ENCODE measurements at places on chromosomes 2 and 18.

GRCh38 chr2:191202209-191202721 is 42.9 kb upstream of the MYO1B start:
- no peak for DNase-seq

- DNase-seq, result no peak
These were observed 1026.7 kb upstream of the ACVR2A start for GRCh38 chr2:146818122-146818521.

- DNase-seq, result no peak
These were observed 273.1 kb downstream of the NAPG start for GRCh38 chr18:10798727-10799550.

DNA sequence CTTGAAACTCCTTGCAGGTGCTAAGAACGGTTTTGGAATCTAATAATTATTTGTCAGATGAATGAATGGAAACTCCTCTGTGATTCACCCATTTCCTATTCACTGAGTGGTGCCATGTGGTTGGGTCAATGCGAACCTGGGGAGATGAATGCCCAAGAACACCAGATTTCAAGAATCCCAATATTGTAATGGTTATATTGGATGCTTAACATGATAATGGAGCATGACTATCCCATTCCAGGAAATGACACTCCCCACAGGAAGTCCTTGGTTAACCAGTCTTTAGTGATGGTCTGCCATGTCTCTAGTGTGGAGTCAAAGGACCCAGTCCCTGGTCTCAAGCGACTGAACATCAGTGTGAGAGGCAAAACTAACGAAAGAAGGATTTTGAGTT is 67.9 kb upstream of the ST3GAL5 start:
- no peak for DNase-seq

DNA sequence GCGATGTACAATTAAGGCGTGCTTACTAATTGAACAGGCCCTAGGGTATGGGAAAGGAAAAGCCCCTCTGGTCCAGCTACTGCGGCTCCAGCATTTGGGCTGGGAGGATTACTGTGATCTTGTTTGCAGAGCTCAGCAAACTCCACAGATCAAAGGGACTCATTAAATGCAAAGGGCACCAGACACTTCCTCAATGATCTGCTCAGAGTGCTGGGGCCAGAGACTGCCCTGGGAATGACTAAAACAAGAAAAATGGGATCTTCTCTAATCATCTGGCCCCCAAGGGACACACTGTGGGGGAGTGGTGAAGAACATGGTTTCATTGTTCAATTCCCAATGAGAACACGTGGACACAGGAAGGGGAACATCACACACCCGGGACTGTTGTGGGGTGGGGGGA is 85.0 kb downstream of the MARCHF4 start:
- DNase-seq, result no peak

DNA sequence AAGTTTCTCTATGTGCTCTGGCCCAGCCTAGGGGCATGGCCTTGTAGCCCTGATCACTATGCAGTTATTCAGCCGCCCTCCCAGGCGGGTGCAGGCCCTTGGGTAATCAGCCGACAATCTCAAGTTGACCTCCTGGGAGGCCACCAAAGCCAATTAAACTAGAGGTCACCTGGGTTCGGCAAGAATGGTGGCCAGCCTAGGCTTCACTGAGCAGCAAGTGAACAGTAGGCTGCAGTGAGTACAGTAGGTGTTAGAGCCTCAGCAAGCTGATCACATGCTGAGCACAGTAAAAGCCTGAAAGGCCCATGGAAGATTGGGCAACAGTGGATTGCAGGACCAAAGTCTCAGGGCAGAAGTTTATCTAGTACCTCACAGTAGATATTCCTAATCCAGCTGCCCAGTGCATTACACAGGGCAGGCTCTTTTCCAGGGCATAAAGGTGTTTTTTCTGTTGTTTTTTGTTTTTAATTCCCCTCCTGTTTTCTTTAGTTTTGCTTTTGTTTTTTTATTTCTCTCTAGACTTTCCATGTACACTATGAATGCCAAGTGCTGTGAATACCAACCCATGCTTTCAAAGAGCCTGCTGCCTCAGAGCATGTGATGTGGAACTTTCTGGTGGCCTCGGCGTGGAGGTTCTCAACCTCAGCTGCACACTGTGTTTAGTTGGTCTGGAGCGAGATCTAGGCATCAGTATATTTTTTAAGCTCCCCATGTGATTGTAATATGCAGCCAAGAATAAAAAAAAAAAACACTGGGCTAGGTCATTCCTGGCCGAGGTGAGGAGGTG is 55.9 kb upstream of the ATL2 start:
- no peak for DNase-seq

DNA sequence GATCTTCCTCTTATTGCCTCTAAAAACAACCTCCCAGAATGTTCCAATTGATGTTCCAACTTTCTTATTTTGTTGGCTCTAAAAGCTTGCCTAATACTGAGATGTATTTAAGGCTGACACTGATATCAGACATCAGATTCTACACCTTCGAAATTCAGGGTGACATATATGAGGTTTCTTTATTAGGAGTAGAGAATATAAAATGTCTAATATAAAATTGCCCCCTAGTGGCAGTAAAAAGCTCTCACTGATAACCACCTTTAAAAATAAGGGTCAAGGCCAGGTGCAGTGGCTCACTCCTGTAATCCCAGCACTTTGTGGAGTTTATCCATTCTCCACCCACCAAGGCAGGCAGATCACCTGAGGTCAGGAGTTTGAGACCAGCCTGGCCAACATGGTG is 789.7 kb upstream of the SLC39A10 start:
- DNase-seq, result no peak

DNA sequence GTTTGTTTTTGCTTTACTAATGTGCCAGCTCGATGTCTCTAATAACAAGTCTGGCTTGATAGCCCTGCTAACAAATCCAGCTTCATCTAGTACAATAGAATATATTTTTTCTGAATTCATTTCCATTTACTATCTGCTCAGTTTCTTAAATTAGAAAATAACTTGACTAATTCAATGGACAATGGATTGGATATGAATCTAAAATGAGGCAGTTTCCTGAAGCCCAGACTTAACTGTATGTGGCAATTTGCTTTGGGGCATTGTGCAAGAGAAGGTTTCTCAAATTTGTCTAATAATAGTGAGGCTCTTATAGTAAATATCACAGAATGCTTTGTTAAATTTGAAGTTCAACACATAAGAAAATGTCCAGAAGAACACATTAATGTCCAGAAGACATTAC is 25.8 kb downstream of the CALCRL start:
- DNase-seq, result no peak

DNA sequence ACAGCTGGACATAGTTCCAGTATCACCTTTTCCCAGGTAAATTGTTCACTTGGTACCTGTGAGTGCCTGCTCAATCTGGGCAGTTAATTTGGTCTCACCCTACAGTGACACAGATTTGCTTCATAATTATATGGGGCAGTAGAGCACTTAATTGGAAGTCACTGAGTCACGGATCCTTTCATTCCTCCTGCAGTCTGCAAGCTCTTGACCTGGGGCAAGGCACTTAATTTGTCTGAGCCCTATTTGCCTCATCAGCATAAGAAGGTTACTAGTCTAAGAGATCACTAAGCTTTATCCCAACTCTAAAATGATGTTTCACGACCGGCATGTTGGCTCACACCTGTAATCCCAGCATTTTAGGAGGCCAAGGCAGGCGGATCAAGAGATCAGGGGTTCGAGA is 8.9 kb downstream of the FBXO36 start:
- no peak for DNase-seq

DNA sequence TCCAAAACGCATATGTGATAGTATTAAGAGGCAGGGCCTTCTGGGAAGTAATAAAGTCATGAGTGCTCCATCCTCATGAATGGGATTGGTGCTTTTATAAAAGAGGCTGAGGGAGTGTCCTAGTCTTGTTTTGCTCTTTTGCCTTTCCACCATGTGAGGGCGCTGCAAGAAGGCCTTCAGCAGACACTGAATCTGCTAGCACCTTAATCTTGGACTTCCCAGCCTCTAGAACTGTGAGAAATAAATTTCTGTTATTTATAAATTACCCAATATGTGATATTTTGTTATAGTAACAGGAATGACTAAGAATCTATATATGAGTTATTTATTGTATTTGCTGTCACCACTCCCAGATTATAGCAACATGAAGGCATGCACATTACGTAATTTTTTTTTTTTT is 63.5 kb downstream of the PLA2R1 start:
- no peak for DNase-seq

DNA sequence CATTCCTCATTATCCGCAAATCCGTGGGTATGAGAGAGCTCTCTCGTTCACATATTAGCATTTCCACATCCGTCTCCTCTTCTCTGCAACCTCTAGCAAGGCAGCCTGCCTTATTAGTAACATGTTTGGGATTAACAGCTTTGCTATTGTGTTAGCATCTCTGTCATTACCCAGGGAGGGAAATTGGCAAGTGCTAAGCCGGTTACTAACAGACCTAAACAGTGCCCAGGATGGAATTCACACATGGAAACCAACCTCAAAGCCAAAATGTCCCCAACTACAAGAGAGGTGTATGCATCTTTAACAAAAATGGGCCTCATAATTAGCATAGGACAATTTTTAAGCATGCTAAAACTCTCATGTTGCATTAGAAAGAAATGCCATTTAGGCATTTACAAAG is 309.0 kb upstream of the MEIS1 start:
- DNase-seq, result no peak

DNA sequence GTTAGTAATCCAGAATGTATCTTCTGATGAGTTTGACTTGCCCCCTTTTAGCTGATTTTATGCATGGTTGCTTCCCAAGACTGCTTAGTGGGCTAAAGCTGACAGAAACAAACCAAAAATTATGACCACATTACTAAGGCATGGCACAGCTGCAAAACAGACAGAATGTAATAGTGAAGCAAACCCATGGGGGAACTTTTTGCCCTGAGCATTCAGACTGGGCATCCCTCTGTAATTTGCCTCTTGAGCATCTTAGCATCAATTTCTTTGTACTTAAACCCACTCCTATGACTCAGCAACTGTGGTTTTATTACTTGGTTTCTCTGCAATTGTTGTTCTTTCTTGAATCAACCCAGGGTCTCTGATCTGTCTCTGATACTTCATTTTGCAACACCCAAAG is 487.3 kb upstream of the DCC start:
- DNase-seq, result no peak

GRCh38 chr2:190904640-190905261 is 24.1 kb downstream of the GLS start:
- no peak for DNase-seq

DNA sequence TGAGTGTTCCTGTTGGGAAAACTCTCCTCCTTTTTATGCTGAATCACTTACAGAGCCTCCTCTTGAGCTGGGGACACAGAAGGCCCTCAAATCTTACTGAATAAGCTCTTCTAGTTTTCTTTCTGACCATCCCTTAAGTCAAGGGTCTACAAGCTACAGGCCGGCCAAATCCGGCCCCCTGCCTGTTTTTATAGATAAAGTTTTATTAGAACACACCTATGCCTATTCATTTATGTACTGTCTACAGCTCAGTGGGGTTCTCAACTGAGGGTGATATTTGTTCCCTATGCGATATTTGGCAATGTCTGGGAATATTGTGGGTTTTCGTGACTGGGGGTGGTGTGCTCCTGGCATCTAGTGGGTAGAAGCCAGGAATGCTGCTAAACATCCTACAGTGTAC is 14.0 kb downstream of the CDC42EP3 start:
- DNase-seq, result no peak

DNA sequence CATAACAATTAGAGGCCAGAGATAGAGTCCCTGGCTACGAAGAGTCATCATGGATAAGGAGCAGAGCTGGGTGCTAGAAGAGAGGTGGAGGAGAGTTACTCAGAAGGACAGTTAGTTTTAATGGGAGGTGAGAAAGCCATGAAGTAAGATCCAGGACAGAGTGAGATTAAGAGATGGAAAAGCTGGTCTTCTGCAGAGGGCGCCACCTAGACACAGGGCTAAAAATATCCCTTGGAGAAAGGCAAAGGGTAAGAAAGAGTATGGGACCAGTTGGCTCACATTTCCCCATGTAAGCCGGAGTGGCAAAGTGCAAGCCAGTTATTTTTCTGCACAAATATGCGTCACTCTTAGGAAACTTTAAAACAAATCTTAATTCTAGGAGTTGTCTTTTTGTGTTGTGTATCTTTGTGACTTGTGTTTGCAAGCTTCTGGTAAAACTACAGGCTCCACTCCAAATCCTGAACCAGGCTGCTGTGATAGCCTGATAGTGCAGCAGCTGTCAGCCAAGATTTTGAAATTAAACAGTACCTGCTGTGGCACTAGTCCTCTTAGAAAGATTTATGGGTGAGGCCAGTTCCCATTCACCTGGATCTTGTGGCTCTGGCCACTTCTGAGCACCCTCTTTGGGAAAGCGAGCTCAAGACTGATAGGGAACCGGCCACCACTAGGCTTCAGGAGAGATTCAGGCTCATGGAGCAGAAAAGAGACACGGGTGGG is 204.2 kb downstream of the TPGS2 start:
- DNase-seq, result no peak

DNA sequence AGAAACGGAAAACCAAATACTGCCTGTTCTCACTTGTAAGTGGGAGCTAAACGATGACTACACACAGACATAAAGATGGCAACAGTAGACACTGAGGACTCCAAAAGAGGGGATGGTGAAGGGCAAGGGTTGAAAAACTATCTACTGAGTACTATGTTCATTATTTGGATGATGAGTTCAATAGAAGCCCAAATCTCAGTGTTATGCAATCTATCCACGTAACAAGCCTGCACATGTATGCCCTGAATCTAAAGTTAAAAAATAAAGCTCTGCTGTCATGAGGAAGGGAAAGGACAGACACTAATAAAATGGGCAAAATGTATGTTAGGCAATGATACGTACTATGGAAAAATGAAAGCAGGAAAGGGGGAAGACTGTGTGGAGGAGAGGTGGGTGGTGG is 376.0 kb downstream of the TGIF1 start:
- no peak for DNase-seq

- no peak for DNase-seq
These were observed 51.8 kb downstream of the CRIM1 start for GRCh38 chr2:36407413-36407812.

- no peak for DNase-seq
These were observed 164.5 kb upstream of the GLI2 start for GRCh38 chr2:120571015-120571728.

GRCh38 chr2:26605999-26606846 is 34.9 kb downstream of the CIB4 start:
- DNase-seq, result no peak

DNA sequence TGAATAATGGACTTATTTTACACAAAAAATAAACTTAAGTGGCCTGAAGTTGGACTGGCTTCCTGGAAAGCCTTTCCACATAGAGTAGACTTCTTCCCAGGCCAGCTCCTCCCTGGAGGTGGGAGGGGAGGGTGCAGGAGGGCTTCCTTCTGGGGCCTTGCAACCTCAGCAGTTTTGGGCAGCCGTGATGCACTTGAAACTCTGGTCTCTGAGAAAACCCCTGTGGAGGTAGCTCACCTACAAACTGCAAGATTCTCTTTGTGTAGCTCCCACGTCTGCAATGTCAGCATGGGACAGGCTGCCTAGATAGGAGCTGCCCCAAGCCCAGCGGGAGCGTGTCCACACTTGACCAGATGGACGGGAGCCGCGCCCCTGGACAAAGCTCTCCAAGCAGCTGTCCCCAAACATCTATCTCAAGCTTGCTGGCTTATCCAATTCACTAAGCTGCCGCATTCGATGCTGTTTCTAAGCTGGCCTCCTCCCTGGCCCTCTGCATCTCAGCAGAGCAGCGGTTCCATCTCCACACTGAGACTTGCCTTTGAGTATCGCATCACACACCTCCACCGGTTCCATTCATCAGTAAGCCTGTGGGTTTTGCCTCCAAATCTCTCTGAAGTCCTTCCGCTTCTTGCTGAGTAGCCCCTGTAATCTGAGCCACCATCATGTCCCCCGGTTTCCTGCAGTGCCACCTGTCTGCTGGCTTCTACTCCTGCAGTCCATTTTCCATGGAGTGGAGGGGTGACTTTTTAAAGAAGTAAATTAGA is 1.6 kb upstream of the LPIN1 start:
- no peak for DNase-seq

GRCh38 chr2:6186332-6187151 is 494.4 kb downstream of the SOX11 start:
- no peak for DNase-seq
